Hair follicle dermal papilla cell (primary cell): ENCODE measurements at places on chromosomes 1 and 21. TPM values are rescaled to one million over a fixed set of nuclear protein-coding genes. Genes with fewer than 3 reads are reported as not detected.

The ZBTB37 gene
- total RNA-seq: 12.0 and 12.6 TPM in 2 replicates

The GBP7 gene
- not detected in 2 replicates for total RNA-seq

The CAPN9 gene
- total RNA-seq: not detected in 2 replicates

The PGBD5 gene
- 0.12 and 0.16 TPM in 2 replicates for total RNA-seq

The TSPAN1 gene
- 0.65 and 1.2 TPM in 2 replicates for total RNA-seq

The OR6N1 gene
- total RNA-seq: not detected in 2 replicates

The PTAFR gene
- total RNA-seq: 0.12 and 0.16 TPM in 2 replicates

The GNPAT gene
- total RNA-seq: 44.5 and 47.8 TPM in 2 replicates

The CSF3R gene
- total RNA-seq: 0.97 TPM in 1 of 2 replicates, not detected in the other

The PLEKHA6 gene
- 0.12 and 0.32 TPM in 2 replicates for total RNA-seq

The BEND5 gene
- total RNA-seq: 0.32 and 0.85 TPM in 2 replicates

The CRYZL1 gene
- 16.4 and 19.1 TPM in 2 replicates for total RNA-seq

The DVL1 gene
- 64.8 and 74.8 TPM in 2 replicates for total RNA-seq

The HRNR gene
- total RNA-seq: under 0.01 TPM in 1 of 2 replicates, not detected in the other

The EXTL1 gene
- 1.3 and 2.3 TPM in 2 replicates for total RNA-seq

The AMY1B gene
- not detected in 2 replicates for total RNA-seq

The TAF1A gene
- 10.7 TPM in 2 replicates for total RNA-seq

The USF1 gene
- total RNA-seq: 60.5 and 62.1 TPM in 2 replicates

The OR2T35 gene
- not detected in 2 replicates for total RNA-seq

The LCE6A gene
- total RNA-seq: not detected in 2 replicates

The PGLYRP4 gene
- not detected in 2 replicates for total RNA-seq

The SDF4 gene
- total RNA-seq: 112 and 134 TPM in 2 replicates

The PDZK1IP1 gene
- total RNA-seq: not detected in 2 replicates

The CASZ1 gene
- 0.36 and 0.49 TPM in 2 replicates for total RNA-seq

The RGSL1 gene
- total RNA-seq: not detected in 2 replicates

The CYP4A11 gene
- not detected in 2 replicates for total RNA-seq

The ALX3 gene
- 0.36 and 1.9 TPM in 2 replicates for total RNA-seq

The AIRE gene
- total RNA-seq: not detected in 2 replicates

The NOS1AP gene
- total RNA-seq: under 0.01 and 0.32 TPM in 2 replicates

The CLEC20A gene
- total RNA-seq: not detected in 2 replicates

The LIPI gene
- not detected in 2 replicates for total RNA-seq

The SLC5A9 gene
- not detected in 2 replicates for total RNA-seq

The TLR5 gene
- 0.81 and 0.85 TPM in 2 replicates for total RNA-seq

The VASH2 gene
- total RNA-seq: not detected in 2 replicates

The OLIG2 gene
- total RNA-seq: not detected in 2 replicates

The HES3 gene
- total RNA-seq: not detected in 2 replicates

The METTL13 gene
- total RNA-seq: 16.4 and 18.0 TPM in 2 replicates

The SLC25A34 gene
- total RNA-seq: 0.49 and 0.65 TPM in 2 replicates

The KRTAP7-1 gene
- total RNA-seq: not detected in 2 replicates

The MX2 gene
- 7.9 and 16.1 TPM in 2 replicates for total RNA-seq

The FCRL6 gene
- total RNA-seq: not detected in 2 replicates

The TDRD5 gene
- total RNA-seq: not detected in 2 replicates

The FCRL1 gene
- not detected in 2 replicates for total RNA-seq

The ACOT11 gene
- 5.2 and 6.8 TPM in 2 replicates for total RNA-seq

The LCE2B gene
- total RNA-seq: not detected in 2 replicates

The SLC2A5 gene
- total RNA-seq: 7.1 and 19.1 TPM in 2 replicates

The SPRR3 gene
- total RNA-seq: not detected in 2 replicates

The CEPT1 gene
- total RNA-seq: 35.9 and 37.6 TPM in 2 replicates

The TRPM2 gene
- total RNA-seq: under 0.01 TPM in 1 of 2 replicates, not detected in the other

The CD247 gene
- not detected in 2 replicates for total RNA-seq

The HORMAD1 gene
- total RNA-seq: 0.16 TPM in 1 of 2 replicates, not detected in the other

The C1orf74 gene
- total RNA-seq: 1.8 and 1.9 TPM in 2 replicates

The IQGAP3 gene
- total RNA-seq: 6.5 and 7.7 TPM in 2 replicates

The CD5L gene
- total RNA-seq: not detected in 2 replicates

The IGSF9 gene
- under 0.01 TPM in 1 of 2 replicates, not detected in the other for total RNA-seq

The MRPS21 gene
- total RNA-seq: 16.9 and 24.0 TPM in 2 replicates

The ATP1A2 gene
- not detected in 2 replicates for total RNA-seq

The DRAXIN gene
- under 0.01 TPM in 1 of 2 replicates, not detected in the other for total RNA-seq

The SLAMF8 gene
- total RNA-seq: 0.24 and 0.49 TPM in 2 replicates
